D721Med (cell line): ENCODE measurements at places on chromosomes 1 and 21.
A peak's percentile ranks its signal among the peaks of the same experiment; 100 is the strongest.

DNA sequence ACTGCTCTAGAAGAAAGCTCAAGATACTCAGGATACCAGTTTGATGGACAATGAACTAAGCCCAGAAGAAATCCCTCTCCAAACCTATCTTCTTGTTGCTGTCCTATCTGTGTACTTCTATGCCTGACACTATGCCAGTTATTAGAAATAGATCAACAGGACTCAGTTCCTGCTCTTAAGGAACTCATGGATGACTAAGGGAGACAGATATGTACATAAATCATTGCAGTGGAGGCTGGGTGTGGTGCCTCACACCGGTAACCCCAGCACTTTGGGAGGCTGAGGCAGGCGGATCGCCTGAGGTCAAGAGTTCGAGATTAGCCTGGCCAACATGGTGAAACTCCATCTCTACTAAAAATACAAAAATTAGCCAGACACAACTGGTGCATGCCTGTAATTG is 42.4 kb upstream of the AK4 start:
- no peak for DNase-seq

DNA sequence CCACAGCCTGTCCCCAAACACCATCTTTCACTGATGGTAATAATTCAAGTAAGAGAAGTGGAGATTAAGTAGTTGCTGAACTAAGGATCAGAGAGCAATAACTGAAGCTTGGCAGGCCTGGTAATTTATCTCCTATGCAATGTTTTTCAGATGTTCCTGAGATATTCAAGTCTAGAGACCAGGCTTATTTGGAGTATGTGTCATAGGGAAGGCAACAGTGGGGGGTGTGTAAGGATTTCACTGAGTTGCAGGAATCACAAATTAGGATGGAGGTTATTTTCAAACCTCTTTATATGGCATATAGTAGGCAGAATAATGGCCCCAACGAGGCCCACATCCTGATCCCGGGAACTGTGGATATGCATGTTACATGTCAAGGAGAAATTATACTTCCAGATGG is 171.7 kb downstream of the KCNJ6 start:
- DNase-seq: no peak

GRCh38 chr21:39681845-39682244 is 63.1 kb upstream of the IGSF5 start:
- DNase-seq: no peak

GRCh38 chr1:202692959-202693555 is 17.2 kb downstream of the SYT2 start:
- DNase-seq: peak; percentile 44
